Activated naive CD8-positive, alpha-beta T cell treated with anti-CD3 and anti-CD28 coated beads, Interleukin-2, amount 10 ng/mL, durations not matched to agents 7 days and 5 days (primary cell): ENCODE measurements at places on chromosomes 4 and X. TPM values are rescaled to one million over a fixed set of nuclear protein-coding genes. Genes with fewer than 3 reads are reported as not detected.
A peak's percentile ranks its signal among the peaks of the same experiment; 100 is the strongest.

EPHA5 gene
- not detected for total RNA-seq

GAGE13 gene
- total RNA-seq, result not detected

SPARCL1 gene
- total RNA-seq, result not detected

ETDB gene
- not detected for total RNA-seq

DNA sequence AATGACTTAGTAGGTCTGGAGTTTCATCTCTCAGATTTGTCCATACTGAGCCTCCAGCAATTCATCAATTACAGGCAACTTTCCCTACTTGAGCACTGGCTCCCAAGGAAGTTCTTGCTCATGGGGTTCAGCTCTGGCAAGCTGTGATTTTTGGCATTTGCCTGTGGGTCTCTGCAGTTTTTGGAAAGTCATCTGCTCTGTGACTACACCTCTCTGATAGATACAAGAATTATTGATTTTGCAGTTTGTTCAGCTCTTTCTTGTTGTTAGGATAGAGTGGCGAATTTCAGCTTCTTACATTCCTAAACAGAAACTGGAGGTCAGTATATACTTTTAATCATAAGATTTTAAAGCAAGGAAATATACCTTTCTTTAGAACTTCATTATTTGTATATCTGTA lies 209.7 kb upstream of the NPY2R start:
- no peak overlapping the region for H3K4me3 ChIP-seq
- DNase-seq, result no peak
- no peak overlapping the region for H3K27ac ChIP-seq
- no peaks in the 10 kb centered on the region for H3K4me1 ChIP-seq
- no peaks in the 10 kb centered on the region for H3K36me3 ChIP-seq

DNA sequence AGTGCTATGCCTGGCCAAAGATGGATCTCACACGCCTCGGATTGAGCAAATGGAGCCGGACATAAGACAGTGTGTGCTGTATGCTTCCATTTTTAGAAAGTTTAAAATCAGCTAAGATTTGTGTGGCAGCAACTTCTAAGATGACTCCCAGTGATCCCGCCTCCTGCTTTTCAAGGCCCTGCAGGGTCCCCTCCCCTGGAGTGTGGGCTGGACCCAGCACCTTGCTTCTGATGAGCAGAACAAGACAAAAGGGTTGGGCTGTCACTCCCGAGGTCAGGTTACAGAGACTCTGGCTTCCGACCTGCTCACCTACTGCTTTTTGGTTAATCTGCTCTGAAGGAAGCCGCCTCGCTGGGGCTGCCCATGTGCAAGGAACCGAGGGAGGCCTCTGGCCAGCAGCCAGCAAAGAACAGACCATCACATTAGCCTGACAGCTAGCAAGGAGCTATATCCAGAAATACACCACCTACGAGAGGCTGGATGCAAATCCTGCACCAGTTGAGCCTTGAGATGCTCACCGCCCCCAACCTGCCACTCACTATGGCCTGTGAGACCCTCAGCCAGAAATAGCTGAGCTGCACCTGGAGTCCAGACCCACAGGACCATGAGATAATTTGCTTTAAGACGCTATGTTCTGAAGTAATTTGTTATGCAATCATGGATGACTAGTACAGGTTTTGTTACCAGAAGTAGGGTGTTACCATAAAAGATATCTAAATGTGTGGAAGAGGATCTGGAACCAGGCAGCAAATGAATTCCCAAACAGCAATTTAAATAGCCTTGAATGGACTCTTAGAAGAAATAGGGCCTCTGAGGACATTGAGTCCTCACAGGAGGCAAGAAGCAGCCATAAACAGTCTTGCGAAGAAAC lies 47.6 kb downstream of the CRMP1 start:
- H3K27ac ChIP-seq, result no peak overlapping the region
- H3K4me3 ChIP-seq, result no peak overlapping the region
- no peaks in the 10 kb centered on the region for H3K36me3 ChIP-seq

DNA sequence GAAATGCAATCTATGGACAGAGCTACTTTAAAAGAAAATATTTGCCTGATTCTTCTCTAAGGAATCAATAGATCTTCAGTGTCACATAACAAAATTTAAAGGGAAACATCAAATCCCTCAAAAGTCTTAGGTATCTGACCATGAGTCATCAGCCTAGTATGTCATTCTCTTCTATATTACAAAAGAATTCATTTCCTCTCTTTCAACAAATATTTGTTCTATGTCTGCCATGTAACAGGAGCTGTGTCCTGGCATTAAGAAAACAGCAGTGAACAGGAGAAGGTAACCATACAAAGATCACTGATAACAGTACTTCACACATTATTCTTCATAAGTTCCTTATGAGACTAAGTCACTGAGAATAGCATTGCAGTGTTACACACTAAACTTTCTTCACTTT lies 243.6 kb upstream of the DKK2 start:
- DNase-seq, result no peak
- H3K27me3 ChIP-seq, result no peaks in the 10 kb centered on the region
- no peaks in the 10 kb centered on the region for H3K4me1 ChIP-seq

- no peaks in the 10 kb centered on the region for H3K27me3 ChIP-seq
- no peaks in the 10 kb centered on the region for H3K36me3 ChIP-seq
- H3K4me1 ChIP-seq, result no peaks in the 10 kb centered on the region
- H3K27ac ChIP-seq, result no peak overlapping the region
These were observed 205.0 kb upstream of the DMD start for GRCh38 chrX:33416273-33416805.

DNA sequence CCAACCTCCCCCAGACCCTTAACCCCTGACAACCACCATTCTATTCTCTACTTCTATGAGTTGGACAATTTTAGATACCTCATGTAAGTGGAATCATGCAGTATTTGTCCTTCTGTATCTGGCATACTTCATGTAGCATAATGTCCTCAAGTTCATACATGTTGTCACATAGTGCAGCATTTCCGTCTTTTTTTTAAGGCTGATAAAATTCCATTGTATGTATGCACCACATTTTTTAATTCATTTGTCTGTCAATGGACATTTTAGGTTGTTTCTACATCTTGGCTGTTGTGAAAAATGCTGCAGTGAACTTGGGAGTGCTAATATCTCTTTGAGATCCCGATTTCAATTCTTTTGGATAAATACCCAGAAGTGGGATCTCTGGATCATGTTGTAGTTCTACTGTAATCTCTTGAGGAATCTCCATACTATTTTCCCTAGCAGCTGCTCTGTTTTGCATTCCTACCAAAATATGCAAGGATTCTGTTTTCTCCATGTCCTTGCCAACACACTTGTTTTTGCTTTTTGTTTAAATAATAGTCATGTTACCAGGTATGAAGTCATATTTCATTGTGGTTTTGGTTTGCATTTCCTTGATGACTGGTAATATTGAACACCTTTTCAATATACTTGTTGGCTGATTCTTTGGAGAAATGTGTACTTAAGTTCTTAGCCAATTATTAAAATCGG lies 48.8 kb upstream of the ADAD1 start:
- no peak for DNase-seq
- no peak overlapping the region for H3K27ac ChIP-seq
- no peaks in the 10 kb centered on the region for H3K27me3 ChIP-seq
- H3K4me3 ChIP-seq, result no peak overlapping the region
- H3K4me1 ChIP-seq, result peaks cover 8% of the 10 kb centered on the region

- peak overlapping the region; percentile 97 for H3K27ac ChIP-seq
- peaks cover 32% of the 10 kb centered on the region for H3K4me1 ChIP-seq
- peaks cover 20% of the 10 kb centered on the region for H3K36me3 ChIP-seq
- no peak for DNase-seq
- peak overlapping the region; percentile 95 for H3K4me3 ChIP-seq
- no peaks in the 10 kb centered on the region for H3K27me3 ChIP-seq
These were observed 934 bp upstream of the SEC31A start for GRCh38 chr4:82891707-82892466.

DNA sequence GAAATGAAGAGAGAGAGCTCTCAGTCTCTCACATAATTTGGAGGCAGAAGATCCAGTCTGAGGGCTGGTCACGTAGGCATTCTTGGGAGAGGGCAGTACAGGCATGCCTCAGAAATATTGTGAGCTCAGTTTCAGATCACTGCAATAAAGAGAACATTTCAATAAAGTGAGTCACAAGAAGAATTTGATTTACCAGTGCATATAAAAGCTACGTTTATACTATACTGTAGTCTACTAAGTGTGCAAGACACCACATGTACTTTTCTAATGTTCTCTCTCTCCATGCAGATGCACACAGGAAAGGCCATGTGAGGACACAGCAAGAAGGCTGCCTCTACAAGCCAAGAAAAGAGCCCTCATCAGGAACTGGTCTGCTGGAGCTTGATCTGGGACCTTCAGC lies 583.5 kb upstream of the FAT1 start:
- no peaks in the 10 kb centered on the region for H3K4me1 ChIP-seq
- DNase-seq, result no peak
- H3K4me3 ChIP-seq, result no peak overlapping the region
- no peak overlapping the region for H3K27ac ChIP-seq
- no peaks in the 10 kb centered on the region for H3K27me3 ChIP-seq

DNA sequence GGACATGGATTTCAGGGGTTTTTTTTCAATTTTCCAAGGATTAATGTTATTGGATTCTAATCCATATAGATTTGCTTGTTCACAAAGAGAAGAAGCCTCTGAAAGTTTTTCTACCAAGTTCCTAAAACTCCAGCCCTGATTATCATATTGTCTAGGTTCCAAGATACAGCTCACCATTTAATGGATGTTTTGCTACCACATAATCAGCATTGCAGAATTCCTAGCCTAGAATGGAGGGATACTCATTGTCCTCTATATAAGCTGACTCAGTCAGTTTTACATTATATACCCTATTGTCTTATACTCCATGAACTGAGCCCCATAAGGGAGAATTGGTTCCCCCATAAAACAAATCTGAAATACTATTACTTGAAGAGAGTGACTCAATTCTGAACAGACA lies 664.7 kb upstream of the FAM241A start:
- H3K36me3 ChIP-seq, result no peaks in the 10 kb centered on the region
- DNase-seq, result no peak
- no peak overlapping the region for H3K4me3 ChIP-seq
- no peaks in the 10 kb centered on the region for H3K4me1 ChIP-seq

DNA sequence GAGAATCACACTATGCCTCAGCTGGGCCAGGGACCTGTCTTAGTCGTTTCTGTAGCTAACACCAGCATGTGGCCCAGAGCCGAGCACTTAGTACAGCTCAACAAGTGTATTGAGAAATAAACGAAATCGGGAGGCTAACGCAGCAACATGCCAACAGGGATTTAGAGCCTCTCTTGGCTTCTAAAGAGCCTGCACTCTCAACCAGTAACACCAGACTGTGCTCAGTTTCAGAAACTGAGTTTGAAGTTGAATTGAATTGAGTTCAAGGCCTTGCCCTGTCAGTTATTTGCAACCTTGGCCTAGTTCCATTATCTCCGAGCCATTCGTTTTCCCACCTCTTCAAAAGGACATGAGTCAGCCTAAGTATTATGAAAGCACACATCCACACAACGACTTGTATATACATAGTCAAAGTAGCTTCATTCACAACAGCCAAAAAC lies 71.3 kb upstream of the LDB2 start:
- no peak overlapping the region for H3K27ac ChIP-seq
- H3K27me3 ChIP-seq, result no peaks in the 10 kb centered on the region
- no peak overlapping the region for H3K4me3 ChIP-seq
- H3K36me3 ChIP-seq, result no peaks in the 10 kb centered on the region

DNA sequence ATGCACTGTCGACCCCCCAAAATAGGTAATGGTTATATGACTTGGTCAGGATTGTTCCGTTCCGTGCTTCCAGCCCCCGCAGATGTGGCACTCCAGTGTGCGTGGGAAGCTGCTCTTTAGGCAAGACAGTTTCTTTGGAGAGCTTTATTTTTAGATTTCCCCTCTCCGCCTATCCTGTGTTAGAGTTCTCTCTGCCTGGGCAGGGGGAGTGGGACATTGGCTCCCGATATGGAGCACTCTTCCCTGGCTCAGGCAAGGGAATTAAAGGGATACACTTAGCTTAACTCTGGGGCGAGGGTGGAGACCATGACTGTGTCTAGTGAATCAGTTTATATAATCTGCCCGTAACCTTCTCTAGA lies 36.0 kb downstream of the DLG3 start:
- H3K4me3 ChIP-seq, result no peak overlapping the region
- peaks cover 2% of the 10 kb centered on the region for H3K4me1 ChIP-seq
- H3K27me3 ChIP-seq, result no peaks in the 10 kb centered on the region

GRCh38 chr4:74790652-74791051 lies 3.7 kb downstream of the BTC start:
- no peak overlapping the region for H3K27ac ChIP-seq
- H3K4me3 ChIP-seq, result no peak overlapping the region
- H3K36me3 ChIP-seq, result no peaks in the 10 kb centered on the region
- DNase-seq, result no peak
- H3K27me3 ChIP-seq, result peaks cover 35% of the 10 kb centered on the region

DNA sequence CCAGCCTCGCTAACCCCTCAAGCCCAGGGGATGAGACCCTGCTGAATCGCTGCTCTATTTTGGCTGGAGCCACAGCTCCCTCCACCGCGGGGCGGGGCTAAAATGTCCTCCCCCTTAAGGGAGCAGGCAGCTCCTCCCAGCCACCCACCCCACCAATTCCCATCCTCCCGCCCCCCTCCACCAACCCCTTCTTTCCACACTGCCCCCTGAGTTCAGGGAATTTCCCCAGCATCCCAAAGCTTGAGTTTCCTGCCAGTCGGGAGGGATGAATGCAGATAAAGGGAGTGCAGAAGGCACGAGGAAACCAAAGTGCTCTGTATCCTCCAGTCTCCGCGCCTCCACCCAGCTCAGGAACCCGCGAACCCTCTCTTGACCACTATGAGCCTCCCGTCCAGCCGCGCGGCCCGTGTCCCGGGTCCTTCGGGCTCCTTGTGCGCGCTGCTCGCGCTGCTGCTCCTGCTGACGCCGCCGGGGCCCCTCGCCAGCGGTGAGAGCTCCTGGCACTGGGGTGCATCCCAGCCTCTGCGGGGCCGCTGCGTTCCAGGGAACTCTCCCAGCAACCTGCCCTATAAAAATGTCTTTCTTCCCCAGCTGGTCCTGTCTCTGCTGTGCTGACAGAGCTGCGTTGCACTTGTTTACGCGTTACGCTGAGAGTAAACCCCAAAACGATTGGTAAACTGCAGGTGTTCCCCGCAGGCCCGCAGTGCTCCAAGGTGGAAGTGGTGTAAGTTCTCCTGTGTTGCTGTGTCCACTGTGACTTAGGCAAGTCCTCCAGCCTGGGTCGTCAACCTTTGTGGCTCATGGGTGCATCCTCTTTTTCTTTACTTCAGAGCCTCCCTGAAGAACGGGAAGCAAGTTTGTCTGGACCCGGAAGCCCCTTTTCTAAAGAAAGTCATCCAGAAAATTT lies at the start of gene CXCL6:
TSS of gene CXCL6 (plus strand) at position 306 of the 907 bp plus-strand sequence. CDS start at position 379, 73 bp downstream.
- no peak for DNase-seq
- H3K27ac ChIP-seq, result no peak within 1 kb of the TSS
- no peaks in the 10 kb centered on the region for H3K36me3 ChIP-seq
- H3K27me3 ChIP-seq, result peaks cover 17% of the 10 kb centered on the region
